ENCODE measurements at places on chromosomes 1 and 21.
A peak's percentile ranks its signal among the peaks of the same experiment; 100 is the strongest.

DNA sequence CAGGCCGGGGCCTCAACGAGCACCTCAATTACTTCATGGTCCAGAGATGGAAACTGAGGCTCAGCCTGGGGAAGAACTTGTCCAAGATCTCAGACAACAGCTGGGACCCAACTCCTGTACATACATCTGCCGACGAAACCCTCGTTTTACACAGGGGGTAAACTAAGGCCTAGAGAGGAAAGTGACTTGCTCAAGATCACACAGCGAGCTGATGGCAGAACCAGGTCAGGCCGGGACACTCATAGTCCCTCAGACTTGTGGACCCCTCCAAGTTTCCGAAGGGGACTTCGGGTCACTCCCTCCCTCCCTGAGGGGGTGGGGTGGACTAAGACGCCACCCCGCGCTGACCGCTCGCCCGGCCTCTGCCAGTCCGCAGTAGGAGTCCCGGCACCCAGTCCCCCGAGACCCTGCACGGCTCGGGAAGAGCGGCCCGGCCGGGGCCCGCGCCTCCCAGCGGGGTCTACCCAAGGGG lies 430 bp downstream of the WASF2 start:
- DNase-seq = peak; percentile 57

DNA sequence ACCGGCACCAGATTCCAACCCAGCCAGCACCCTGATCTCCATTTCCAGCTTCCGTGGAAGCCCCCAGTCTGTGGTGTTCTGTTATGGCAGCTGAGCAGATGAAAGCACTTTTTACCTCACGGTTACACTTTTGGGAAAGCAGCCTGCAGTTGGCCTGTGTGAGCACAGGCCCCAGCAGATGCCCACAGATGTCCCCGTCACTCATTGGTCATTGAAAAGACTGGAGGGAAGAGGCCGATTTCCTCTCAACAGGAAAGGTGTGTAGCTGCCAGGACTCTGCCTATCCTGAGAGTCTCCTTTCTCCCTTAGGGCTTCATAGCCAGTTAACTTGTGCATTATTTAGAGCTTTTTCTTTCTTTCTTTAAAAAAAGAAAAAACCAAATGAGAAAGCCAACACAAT lies 123.0 kb downstream of the PCBP3 start:
- DNase-seq = no peak

GRCh38 chr1:81007024-81007423 lies 793.7 kb upstream of the ADGRL2 start:
- no peak for DNase-seq

- DNase-seq = no peak
Measured at GRCh38 chr1:228008391-228009115, 1.8 kb downstream of the WNT3A start.

DNA sequence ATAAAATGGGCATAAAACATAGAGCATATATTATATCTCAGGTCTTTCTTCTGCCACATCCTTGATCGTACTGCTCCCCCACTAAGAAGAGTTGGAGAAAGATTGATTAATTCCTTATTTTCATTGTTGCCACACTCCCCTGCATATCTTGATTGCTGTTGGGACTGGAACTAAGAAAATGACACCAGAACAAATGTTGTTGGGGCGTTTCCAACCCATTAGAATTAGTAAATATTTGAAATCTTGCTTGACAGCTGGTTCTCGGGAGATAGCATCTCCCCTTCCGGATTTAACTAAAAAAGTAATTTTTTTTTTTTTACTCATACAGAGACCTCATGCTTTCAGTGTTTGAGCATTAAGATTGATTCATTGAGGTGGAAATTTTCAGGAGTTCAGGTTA lies 493.0 kb upstream of the PLXNA2 start:
- no peak for DNase-seq
